Activated T-helper 1 cell treated with anti-CD3 and anti-CD28 coated beads, Interleukin-12 subunit alpha, Interleukin-12 subunit beta, Interleukin-2, Interleukin-4 antibody, amounts not matched to agents 30 ng/mL and 10 ng/mL and 1 ng/mL, durations not matched to agents 14 hours and 24 hours and 36 hours (primary cell): ENCODE measurements at places on chromosomes 12 and 14. TPM values are rescaled to one million over a fixed set of nuclear protein-coding genes. Genes with fewer than 3 reads are reported as not detected.

Gene RPGRIP1
- not detected in 2 replicates for total RNA-seq

Gene RFX4
- total RNA-seq: not detected in 2 replicates

Gene RNASE2
- not detected in 2 replicates for total RNA-seq

Gene EPYC
- total RNA-seq: not detected in 2 replicates

Gene PTCSC3
- not detected in 2 replicates for total RNA-seq

Gene CREBL2
- total RNA-seq: 16.7 and 17.9 TPM in 2 replicates

Gene ACRBP
- 0.83 and 1.0 TPM in 2 replicates for total RNA-seq

Gene ASCL1
- 0.08 TPM in 1 of 2 replicates, not detected in the other for total RNA-seq

Gene CLEC12A
- total RNA-seq: not detected in 2 replicates

Gene ACSM4
- not detected in 2 replicates for total RNA-seq

Gene CD69
- total RNA-seq: 90.5 and 93.2 TPM in 2 replicates

Gene GRIP1
- 0.64 TPM in 1 of 2 replicates, not detected in the other for total RNA-seq

Gene ORAI1
- total RNA-seq: 61.5 and 67.0 TPM in 2 replicates

Gene FSCB
- not detected in 2 replicates for total RNA-seq

Gene CLEC4E
- total RNA-seq: not detected in 2 replicates

Gene SYNE2
- 25.1 and 26.9 TPM in 2 replicates for total RNA-seq

Gene KRT78
- not detected in 2 replicates for total RNA-seq

Gene CPM
- 55.0 and 61.5 TPM in 2 replicates for total RNA-seq

Gene POC1B
- 22.0 and 22.6 TPM in 2 replicates for total RNA-seq

Gene CRADD
- total RNA-seq: 11.2 and 12.3 TPM in 2 replicates
